RCC 7860 (cell line): ENCODE measurements at places on chromosomes 1 and 21.

DNA sequence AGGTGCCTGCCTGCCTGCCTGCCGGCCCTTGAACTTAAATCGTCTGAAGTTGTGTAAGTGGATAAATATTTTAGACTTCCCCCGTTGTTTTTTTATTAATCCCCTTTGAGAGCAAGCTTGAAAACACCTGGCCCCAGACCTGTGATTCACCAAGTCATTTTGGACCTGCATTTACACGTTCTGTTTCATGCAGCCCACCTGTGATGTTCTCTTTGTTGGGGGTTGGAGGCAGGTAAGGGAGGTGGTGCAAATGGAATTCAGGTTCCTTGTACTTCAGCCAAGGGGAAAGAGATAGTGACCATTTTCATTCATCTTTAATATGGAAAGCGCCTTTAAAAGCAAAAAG is 1.2 kb downstream of the SLC37A1 start:
- no peak for DNase-seq

GRCh38 chr1:116694524-116694923 is 27.0 kb upstream of the IGSF3 start:
- no peak for DNase-seq

- no peak for DNase-seq
Observed at GRCh38 chr1:1604374-1605033, 4.6 kb upstream of the FNDC10 start.

GRCh38 chr1:97691325-97691724 is 229.5 kb downstream of the DPYD start:
- no peak for DNase-seq

GRCh38 chr1:171188388-171189266 is 3.5 kb downstream of the FMO2 start:
- peak; percentile 39 for DNase-seq

GRCh38 chr1:215360758-215361157 is 206.3 kb upstream of the KCTD3 start:
- no peak for DNase-seq

DNA sequence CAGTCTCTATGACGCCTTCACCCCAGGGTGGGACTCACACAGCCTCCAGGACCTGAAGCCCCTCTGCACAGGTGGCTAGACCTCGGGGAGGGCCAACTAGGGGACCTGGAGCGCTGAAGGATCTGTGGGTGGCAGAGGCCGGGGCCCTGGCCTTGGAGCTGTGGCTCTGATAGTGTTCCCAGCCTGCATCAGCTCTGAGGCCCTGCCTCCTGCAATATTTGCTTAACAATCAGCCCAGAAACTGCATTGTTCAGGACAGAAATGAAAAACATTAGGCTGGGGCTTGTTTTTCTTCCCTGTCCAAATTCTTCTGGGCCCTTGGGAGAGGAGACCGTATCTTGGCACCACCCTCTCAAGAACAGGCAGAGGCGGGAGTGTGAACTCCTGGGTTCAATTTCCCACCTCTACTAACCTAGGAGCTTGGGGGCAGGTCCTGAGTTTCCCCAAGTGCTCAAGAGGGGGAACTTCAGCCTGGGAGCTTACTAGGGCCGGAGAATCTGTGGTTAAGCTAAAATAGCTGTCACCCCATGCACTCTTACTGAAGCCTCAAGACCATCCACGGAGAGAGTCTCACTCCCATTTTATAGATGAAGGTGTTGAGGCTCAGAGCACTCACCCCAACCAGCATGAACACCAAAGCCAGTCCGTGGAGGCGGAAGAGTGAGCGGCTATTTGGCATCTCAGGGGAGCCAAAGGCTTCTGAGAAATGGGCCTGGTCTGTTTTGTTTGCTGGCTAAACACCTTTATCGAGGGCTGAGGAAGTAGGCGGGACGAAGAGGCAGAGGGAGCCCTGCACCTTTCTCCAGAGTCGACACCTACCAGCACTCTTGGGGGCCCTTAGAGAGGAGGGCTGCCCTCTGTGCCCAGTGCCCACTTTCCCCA is 18.8 kb upstream of the CASZ1 start:
- DNase-seq = no peak

- peak; percentile 51 for DNase-seq
Observed at GRCh38 chr1:27074175-27074780, 61.6 kb upstream of the TENT5B start.

DNA sequence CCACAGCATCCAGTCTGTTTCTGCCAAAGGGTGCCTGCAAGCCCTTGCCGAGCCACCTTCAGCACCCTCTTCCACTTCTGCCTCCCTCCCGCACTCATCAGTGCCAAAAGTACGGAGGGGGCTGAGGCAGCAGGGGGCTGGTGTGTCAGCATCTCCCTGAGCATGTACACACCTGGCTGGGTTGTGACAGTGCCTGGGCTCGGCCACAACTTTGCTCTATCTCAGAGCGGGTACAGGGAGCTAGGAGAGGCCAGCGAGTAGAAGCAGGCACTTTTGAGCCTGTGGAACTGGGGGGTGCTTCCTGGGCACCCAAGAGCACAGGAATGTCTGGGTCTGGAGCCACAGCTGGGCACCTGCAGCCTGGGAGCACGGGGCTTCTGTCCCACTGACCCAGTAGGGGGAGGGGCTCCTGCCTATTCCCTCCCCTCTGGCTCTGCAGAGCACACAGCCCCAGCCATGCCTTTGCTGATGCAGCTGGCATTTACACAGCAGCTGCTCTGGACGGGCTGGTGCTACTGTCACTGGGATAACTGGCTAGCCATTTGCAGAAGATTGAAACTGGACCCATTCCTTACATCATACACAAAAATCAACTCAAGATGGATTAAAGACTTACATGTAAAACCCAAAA is 319.8 kb upstream of the RRP15 start:
- DNase-seq = no peak

GRCh38 chr1:229452956-229453801 is 19.3 kb upstream of the ACTA1 start:
- DNase-seq = peak; percentile 21

DNA sequence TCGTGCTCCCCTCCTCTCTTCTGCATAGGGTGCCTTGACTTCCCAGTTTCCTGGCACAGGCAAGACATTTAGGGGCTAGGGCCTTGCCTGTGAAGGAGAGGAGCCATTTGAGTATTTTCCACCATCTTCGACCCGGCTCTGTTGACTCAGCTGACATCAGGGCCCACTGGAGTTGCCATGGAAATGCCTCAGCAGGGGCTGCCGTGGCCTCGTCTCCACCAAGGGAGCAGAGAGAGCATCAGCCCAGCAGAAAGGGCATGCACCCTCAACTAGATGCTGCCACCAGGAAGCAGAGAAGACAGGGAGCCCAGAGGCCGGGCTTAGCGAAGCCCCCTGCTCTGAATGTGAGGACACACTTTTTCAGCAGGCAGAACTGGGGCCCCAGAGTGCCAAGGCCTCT is 101.9 kb upstream of the ACTL8 start:
- DNase-seq = no peak

DNA sequence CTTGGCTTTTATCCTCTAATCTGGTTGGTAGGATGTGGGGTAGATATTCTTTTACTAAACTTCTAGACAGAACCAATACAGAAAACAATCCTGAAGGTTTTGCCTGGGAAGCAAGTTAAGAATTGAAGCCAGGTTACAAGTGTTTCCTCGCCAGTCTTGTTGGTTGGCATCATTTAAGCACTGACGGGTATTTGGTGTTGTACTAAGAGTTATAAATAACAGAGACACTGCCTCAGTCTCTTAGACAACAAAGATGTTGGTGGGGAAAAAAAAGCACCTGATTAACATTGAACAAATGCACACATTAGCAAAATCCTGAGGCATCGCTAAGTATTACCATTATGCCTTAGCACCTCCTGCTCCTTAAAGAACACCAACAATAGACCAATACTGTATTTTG is 272.2 kb downstream of the BRINP2 start:
- DNase-seq = no peak

- DNase-seq = no peak
Observed at GRCh38 chr21:39104911-39105310, 78.3 kb downstream of the PSMG1 start.

GRCh38 chr21:33854604-33855003 is 61.0 kb downstream of the ATP5PO start:
- no peak for DNase-seq

- DNase-seq = peak; percentile 20
Observed at GRCh38 chr1:202319381-202320080, 22.2 kb downstream of the UBE2T start.

GRCh38 chr1:210908257-210908656 is 225.7 kb downstream of the KCNH1 start:
- DNase-seq = no peak

- peak; percentile 35 for DNase-seq
Observed at GRCh38 chr1:88877382-88877825, 14.0 kb downstream of the GTF2B start.

- no peak for DNase-seq
Observed at GRCh38 chr1:146029117-146029516, 7.6 kb upstream of the HJV start.

DNA sequence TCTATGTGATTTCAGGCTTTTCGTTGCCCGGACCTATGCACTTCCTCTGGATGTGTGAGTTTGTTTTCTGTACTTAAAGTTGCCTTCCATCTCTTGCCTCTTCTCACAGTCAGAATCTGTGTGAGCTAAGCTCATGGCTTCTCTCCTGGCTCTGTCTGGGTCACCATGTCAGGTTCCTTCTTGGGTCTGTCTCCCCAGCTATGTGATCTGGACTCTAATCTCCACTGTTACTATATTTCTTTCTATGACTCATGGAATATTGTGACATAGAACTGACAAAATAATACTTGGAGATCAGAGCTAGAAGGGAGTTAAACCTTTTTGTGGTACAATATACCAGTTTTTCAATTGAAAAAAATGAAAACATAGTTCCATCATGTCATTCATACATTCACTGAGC is 172.7 kb upstream of the FGGY start:
- no peak for DNase-seq

- no peak for DNase-seq
Observed at GRCh38 chr1:27958513-27958912, 1.3 kb upstream of the XKR8 start.

- DNase-seq = no peak
Observed at GRCh38 chr1:2887941-2888855, 86.7 kb upstream of the TTC34 start.

GRCh38 chr21:14613486-14614224 is 67.5 kb upstream of the SAMSN1 start:
- no peak for DNase-seq

DNA sequence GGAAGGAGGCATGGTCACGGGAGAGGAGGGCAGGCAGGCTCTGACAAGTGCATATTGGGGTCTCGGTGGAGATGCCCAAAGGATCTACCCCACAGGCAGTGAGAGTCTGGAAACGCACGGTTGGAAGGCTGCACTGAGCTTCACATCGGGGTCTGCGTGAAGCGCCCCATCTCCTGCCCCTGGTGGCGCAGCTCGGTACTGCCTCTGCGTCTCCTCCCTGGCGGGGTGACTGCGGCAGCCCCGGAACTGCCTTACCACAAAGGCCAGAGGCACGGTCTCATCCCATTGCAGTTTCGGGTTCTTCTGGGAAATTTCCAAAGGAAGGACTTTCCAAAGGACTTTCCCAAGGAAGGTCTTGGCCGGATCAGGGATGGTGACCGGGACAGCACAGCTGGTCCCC is 69.2 kb upstream of the AJAP1 start:
- DNase-seq = no peak

- DNase-seq = no peak
Observed at GRCh38 chr1:119715542-119715941, 3.8 kb downstream of the PHGDH start.

DNA sequence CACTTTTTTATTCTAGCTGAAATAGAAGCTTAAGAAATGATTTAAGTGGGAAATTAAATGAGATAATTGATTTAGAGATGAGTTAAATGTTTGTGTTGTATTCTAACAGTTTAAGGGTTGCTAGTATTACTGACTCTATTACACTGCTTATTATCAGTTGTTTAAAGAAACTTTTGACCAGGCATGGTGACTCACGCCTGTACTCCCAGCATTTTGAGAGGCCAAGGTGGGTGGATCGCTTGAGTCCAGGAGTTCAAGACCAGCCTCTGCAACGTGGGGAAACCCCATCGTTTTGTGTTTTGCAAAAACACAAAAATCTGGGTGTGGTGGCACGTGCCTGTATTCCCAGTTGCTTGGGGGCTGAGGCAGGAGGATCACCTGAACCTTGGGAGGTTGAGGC is 14.2 kb downstream of the CLIC4 start:
- no peak for DNase-seq

DNA sequence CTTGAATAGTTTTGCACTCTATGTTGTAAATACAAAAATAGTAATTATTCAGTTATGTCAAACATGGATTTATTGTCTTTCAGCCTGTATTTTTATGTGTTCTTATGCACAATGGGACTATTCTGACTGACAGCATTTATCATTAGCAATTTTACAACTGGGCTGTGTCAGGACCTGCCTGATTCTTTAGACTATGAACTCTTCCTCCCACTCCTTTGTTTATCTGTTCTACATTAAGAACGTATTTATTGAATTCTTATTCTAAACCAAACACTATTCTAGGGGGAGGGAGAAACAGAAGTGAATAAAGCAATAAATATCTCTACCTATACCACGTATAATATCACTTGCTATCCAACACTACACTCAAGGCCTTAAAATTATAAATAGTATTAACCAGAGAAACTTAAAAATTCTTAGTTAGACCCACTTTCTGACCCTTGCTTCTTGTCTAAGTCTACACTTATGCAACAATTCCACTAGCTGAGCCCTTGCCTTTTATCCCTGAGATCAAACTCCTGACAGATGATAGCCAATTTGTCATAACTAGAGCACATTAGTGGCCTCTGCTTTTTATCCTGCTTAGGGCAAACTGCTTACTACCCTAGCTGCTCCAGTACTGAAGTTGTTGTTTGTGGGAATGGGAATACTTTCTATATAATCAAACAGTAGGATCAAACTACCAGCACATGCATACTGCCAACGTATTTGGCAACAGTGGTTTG is 494.3 kb downstream of the BRINP3 start:
- DNase-seq = no peak

DNA sequence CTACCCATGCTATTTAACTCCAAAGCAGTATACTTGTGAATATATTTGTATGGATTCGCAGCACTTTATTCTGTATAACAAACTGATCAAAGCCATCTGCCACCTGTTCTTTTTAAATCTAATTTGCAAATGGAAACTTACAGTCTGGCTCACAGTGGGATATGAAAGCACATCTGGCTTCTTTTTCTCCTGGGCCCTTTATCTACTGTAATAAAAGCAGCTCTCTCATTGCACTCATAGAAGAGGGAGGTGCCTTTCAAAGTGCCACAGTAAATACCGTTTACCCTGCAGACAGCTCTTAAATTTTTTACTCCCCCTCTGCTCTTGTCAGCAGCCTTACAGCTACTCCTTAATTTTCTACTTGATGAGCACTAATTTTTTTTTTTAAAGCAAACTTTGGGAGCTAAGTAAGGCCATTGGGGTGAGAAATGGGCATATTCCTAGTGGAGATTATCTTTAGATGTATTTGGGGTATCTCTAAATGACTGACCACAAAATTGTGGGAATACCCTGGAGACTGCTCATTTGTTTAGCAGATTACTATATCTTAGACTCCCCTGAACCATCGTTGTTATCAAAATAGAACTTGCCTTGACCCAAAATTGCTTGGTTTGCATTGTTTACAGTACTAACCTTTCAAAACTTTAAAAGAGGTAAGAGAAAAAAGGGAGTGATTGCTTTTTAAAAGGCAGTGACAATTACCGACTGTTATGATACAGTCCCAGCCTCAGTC is 110.1 kb downstream of the VPS13D start:
- no peak for DNase-seq

GRCh38 chr1:189708674-189709073 is 769.0 kb downstream of the BRINP3 start:
- no peak for DNase-seq
